ENCODE measurements at places on chromosomes 2 and 18.

DNA sequence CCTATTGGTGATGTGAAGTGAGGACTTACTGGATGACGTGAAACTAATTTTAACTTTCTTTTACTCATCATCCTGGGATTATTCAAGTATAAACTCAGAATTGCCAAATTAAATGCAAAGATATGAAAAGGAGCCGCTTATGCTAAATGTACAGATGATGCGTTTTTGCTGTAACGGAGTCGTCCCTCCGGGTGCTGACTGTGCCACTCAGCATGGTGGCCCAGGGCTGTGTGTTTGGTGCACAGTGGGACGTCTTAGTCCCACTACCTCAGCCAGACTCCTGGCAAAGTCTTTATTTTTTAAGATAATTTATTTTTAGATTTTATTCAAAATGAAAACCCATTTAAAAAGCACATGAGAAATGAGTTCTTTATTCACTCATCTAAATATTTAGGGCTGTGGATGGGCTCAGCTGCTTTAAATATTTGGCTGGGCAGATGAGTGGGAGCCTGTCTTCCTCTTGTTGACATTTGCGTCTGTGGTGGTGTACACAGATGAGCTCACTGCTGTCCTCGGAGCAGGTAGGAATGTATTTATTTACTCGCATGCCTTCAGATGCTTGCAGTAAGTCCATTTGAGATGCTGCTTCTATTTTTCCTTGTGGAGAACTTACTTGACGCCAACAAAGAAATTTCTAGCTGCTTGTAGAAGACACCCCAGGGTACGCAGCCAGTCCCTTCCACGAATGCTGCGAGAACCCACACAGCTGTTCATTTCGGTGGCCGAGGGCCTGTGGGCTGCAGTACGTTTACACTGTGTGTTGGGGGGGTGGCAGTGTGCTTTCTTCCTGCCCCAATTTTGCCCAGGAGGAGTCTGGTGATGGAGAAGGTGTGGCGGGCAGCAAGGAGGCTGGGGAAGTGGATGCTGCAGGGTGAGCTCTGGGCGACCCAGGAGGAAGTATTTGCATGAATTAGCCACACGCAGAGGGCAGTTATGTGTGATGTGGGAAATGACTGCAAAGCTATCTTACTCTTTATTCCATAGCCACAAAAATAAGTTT, 105.0 kb downstream of the AGAP1 start:
- no peak for DNase-seq

- no peak for DNase-seq
These were observed 239.8 kb downstream of the EN1 start for GRCh38 chr2:118607641-118608040.

DNA sequence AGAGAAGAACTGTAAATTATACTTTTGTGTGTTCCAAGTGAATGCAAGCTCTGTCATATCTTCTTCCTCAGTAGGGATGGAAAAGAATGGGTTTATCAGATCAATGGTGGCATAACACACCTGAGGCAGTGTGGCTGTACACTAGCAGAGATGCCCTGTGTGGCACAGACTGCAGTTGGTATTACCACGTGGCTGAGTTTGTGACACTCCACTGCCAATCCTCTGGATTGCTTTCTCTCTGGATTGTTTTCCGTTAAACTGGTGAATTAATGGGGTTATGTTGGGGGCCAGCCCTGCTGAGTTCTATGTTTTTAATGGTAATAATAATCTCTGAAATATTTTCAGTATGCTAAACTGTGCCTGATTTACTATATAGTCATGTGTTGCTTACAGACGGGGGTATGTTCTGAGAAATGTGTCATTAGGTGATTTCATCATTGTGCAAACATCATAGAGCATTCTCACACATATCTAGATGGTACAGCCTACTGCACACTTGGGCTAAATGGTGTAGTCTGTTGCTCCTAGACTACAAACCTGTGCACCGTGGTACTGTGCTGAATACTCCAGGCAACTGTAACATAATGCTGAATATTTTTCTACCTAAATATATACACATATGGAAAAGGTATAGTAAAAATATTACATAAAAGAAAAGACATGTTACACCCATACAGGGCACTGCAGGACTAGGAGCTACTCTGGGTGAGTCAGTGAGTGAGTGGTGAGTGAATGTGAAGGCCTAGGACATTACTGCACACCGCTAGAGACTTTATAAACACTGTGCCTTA, 84.7 kb upstream of the ST6GAL2 start:
- DNase-seq: no peak

DNA sequence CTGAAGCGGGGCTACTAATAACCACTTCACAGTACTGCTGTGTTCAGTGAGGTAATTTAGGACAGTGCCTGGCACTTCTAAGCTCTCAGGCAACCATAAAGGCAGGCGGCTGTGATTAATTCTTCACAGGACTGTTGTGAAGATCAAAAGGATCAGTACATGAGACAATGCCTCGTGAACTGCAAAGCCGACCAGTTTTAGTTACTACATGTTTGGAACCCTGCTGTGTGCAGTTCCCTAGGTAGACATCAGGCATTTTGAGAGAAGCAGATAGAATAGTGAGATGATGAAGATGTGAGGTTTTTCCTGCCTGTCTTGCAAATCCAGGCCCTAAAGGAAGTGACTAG, 19.1 kb downstream of the EFHD1 start:
- DNase-seq: no peak

GRCh38 chr18:68784071-68784470, 13.8 kb upstream of the CCDC102B start:
- DNase-seq: no peak
